NCI-H1092 treated with DMSO at 0.1 percent for 48 hours (cell line): ENCODE measurements at places on chromosomes 4 and X.

- DNase-seq = no peak
Measured at GRCh38 chr4:41579526-41579925, 41.6 kb downstream of the LIMCH1 start.

GRCh38 chr4:182212211-182212761, 30.9 kb upstream of the TENM3 start:
- peak; percentile 47 for DNase-seq

DNA sequence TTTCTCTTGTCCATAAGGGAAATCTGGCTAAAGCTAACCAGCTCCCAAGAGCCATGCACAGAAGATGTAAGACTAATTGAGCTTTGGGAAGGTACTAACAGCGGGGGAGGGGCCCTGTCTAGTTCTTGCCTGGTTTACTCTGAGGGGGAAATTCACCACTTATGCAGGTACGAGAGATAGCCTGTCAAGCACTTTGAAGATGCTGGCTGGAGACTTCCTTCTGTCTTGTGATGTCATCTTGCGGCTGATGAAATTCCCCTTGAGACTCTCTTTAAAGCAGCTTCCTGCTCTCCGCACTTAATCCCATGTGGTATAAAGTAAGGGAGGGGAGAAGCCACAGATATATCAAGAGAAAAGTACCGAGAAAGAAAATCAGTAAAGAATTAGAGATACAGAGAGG, 345.3 kb downstream of the MAPK10 start:
- no peak for DNase-seq

DNA sequence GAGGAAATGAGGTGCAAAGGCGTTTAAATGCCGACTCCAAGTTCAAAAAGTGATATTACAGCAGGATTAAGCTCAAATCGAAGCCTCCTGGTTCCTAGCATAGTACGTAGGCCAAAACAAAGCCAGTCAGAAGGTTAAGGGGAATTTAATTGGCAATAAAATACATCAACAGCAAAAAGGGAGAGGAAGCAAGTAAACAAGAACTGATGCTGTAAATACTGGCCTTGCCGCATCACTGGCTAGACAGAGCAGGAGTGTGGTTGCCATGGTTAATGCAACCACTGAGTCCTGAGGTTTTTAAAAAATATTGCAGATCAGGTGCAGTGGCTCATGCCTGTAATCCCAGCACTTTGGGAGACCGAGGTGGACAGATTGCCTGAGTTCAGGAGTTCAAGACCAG, 63.2 kb upstream of the FBXW7 start:
- peak; percentile 66 for DNase-seq

DNA sequence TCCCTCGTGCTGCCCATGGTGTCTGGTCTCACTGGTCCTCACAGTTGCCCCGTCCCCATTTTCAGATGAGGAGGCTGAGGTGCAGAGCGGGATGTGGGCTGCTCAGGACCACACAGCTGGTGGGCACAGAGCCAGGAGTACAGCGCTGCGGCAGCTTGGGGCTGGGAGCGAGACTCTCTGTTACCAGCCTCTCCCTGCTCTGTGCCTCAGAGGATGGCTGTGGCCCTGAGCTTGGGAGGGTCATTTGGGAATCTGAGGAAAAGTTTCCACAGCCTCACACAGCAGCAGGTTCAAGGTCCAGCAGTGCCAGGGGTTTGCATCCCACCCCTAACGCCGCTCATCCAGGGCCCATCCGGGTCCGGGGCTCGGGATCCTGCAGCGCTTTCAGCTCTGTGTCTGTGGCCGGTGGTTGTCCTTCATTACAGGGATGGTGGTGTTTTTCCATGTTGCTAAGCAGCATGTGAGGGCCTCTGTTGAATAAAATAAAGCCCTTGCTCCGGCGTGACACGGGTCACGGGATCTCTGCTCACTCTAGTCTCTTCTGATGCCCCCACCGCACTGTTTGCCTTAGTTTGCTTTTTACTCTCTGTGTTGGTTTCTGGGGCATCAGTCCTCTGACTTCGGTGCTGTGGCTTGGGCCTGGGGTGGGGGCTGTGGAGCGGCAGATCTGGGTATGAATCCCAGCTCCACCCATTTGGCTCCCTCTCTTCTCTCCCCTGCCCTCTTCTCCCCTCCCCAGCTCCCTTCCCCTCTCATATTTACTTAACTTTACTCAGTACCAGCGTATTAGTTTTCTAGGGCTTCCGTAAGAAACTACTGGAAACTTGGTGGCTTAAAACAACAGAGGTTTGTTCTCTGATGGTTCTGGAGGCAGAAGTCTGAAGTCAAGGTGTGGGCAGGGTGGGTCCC, 6.5 kb downstream of the WFS1 start:
- no peak for DNase-seq

DNA sequence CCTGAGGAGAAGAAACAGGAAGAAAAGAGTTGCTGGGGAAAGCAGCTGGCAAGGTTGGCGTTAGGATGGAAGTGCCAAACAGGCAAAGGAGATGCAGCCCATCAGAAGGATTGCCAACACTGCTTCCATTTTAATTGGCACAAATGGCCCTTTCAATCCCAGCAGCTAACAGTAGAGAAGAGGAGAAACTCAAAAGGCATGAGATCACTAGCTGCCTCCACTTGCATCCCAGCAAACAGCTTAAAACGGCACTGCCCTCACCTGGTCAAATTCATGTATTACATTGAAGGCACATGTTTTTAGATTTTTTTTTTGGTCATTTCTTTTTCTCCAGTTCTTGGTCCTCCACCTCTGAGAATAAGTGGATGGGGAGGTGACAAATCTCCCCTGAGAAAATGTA, 14.9 kb upstream of the LOC101059915 start:
- DNase-seq = peak; percentile 51

DNA sequence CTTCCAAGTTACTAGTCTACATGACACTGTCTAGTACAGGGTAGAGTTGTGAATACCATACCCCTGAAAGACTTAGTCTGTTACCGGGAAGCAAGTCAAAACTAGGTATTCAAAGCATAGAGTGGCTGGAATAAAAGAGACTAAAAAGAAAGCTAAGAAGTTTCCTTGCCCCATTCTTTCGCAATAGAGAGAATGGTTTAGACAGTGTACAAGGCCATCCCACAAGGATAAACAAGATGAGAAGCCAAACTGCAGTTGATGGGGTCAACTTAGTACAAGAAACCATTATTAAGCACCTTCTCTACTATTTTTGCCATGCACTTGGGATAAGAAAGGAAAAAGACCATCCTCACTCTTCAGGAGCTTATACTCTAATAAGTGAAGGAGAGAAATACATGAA, 30.3 kb downstream of the AMMECR1 start:
- DNase-seq = no peak

DNA sequence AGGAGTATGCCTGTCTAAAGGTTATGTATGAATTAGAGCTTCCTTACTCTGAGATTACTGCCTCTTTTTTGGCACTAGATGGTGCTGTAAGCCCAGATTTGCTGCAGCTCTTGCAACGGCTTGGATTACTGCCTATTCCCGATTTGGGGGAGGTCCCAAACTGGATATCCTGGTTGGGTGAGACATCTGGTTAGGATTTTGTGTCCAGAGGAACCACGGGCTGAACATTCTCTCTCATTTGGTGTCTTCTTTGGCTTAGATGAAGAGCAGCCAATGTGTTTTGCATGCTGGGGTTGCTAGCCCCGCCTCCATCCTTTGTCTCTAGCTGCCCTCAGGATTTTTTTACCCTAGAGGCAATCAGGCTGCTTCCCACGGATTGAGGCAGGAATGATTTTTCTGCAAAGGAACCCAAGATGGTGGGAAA, 31.9 kb downstream of the F8A1 start:
- peak; percentile 70 for DNase-seq

- no peak for DNase-seq
Measured at GRCh38 chrX:74461384-74461783, 40.1 kb downstream of the SLC16A2 start.

DNA sequence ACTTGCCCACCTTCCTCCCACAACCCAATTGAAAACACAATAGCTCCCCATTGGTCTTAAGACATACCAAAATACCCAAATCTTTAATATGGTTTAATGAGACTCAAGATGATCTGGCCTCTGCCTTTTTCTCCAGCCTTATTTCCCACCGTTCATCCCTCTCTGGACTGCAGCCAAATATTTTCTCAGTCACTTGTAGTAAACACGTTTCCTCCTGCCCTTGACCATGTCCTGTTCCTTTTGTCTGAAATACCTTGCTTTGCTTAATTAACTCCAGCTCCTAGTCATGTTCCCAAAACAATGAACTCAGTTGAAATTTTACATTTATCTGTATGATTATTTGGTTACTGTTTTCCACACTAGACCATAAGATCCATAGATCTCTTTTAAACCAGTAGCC, 8.4 kb upstream of the NUP54 start:
- no peak for DNase-seq
